ENCODE measurements at places on chromosomes 3 and 15.

- no peak for DNase-seq
Observed at GRCh38 chr15:39510001-39510701, 70.7 kb upstream of the THBS1 start.

DNA sequence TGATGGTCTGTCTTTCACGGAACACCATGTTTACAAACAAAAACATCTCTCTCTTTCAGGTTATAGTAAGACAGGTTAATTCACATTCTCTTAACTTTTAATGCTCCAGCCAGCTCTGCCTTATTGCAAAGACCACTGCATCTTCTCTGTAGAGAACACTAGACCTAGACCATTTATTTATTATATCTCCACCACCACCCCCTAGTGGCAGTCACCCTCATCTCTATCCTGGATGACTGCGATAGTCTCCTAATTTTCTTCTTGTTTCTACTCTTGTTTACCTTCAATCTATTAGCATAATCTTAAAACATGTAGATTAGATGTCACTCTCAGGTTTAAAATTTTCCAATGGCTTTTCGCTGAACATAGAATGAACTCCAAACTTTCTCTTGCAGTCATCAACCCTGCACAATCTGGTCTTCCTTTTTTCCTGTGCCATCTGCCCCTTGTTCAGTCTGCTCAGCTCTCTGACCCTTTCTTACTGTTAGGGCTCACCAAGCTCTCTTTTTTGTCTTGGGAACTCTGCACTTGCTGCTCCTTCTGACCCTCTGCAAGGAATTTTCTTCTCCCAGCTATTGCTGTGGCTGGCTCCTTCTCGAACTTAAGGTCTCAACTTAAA lies 155.6 kb downstream of the SQOR start:
- DNase-seq, result peak; percentile 32

GRCh38 chr15:100650685-100651084 lies 48.3 kb downstream of the ASB7 start:
- no peak for DNase-seq

DNA sequence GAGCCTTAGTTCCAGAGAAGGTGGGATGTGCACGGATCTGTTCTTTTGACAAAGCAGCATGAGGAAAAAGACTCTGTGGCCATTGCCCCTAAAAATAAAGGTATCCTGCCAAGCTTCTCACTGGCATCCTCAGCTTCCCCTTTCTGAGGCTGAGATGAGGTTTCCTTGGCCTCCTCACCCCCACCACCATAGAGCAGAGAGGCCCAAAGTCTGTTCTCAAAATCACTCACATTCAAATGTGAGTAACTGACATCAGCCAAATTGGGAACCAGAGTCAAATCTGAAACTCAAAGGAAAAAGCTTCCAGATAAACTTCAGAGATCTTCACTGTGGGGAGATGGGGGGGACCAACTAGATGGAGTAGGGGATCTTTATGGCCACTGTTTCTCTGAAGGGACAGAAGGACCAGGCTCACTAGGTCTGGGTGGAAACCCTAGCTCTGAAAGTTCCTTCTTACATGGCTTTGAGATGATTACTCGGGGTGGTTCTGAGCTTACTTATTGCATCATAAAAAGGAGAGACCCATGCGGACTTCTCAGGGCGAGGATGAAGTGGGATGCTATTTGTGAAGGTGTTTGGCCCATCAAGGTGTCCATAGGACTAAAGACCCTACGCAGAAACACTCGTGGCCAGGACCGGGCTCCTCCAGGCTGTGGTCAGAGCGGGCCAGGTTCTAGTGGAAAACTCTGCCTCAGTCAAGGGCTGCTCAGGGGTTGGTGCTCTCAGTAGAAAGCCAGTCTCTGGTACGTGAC lies 61.5 kb upstream of the MEF2A start:
- DNase-seq, result peak; percentile 68

GRCh38 chr15:57734860-57735259 lies 28.3 kb downstream of the POLR2M start:
- DNase-seq, result no peak

DNA sequence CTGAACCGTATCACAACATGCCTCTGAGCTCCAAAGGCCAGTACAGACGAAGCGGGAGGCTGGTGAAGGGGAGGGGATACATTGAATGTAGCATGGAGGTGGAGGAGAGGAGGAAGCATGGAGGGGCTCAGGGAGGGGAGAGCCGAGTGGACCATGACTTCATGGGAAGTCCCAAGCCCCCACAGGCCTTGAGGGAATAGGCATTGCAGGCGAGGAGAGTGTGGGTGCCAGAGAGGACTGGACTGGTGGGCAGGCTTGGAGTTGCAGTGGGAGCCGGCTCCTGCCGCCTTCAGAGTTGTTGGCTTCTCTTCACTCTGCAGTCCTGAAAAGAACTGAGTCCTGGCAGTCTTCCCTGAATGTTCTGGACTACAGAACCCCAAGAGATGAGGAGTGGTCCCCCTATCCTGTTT lies 3.3 kb upstream of the RNU6-1 start:
- no peak for DNase-seq

GRCh38 chr3:30779686-30780287 lies 114.7 kb downstream of the GADL1 start:
- peak; percentile 33 for DNase-seq

DNA sequence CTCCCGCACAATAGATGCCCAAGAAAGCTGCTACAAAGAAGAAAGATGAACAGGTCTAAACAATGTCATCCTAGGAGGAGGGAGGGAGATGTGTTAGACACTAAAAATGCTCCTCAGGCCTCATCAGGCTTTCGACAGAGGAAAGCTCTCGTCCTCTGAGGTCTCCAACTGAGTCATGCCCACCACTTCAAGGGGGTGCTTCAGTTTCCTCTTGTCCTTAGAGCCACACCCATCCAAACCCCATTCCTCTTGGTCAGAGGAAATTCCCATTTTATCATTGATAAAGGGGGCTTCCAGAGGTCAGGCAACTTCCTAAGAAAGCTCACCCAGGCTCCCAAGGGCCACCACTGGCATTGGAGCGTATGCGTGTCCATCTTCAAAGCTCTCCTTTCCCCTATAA lies 50.1 kb downstream of the HEG1 start:
- DNase-seq, result peak; percentile 26

GRCh38 chr15:38168467-38169070 lies 84.1 kb upstream of the SPRED1 start:
- no peak for DNase-seq

DNA sequence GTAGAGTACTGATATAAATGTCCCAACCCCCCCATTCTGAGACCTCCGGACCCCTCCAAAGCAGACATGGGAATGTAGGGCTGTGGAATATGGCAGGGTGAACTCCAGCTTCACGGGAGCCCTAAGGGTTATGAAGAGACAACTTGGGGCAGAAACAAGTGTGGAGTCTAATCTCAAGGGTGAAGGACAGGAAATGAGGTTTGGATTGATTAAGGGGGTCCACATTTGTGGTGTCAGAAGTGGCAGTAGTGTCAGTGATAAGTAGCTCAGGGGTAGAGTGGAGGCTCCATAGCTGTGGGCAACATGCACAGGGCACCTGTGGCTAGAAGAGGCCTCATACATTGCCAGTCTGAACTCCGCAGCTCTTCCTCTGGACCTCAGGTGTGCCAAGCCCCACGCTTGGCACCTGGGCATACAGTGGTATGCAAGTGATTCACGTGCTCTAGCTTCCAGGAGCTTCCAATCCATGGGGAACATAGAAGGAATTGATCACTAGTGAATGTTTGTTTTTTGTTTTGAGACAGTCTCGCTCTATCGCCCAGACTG lies 4.1 kb upstream of the P4HTM start:
- no peak for DNase-seq

GRCh38 chr3:63450023-63450422 lies 171.9 kb downstream of the SYNPR start:
- no peak for DNase-seq

DNA sequence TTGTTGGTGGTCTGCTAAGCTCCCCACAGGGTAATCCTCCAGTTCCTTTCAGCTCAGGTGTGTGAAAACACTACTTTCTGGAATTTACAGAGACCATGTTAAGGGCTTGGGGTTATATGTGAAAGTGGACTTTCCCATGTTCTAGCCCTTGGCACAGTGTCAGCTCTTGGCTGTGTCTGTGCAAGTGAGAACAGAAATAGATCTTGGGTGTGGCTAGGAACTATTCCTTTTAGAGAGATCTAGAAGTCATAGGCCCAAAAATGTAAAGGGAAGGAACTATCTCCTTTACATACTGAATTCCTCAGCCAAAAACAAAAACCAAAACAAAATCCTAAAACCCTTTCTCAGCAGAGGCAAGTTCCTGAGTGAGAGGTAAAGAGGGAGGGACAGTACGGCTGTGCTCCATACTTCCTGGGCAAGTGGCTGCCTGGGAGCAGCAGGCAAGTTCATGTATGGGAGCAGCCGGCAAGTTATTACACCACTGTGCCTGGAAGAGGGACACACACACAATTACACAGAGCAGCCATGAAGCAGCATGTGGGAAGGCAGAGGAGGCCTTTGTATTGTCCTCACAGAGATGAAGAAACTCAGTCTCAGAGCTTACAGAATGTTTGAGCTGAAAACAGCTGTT lies 19.9 kb upstream of the C3orf62 start:
- peak; percentile 32 for DNase-seq

GRCh38 chr15:99143655-99144610 lies 39.1 kb downstream of the SYNM start:
- no peak for DNase-seq

- DNase-seq, result peak; percentile 59
Observed at GRCh38 chr15:88648357-88649214, 9.8 kb downstream of the ISG20 start.

DNA sequence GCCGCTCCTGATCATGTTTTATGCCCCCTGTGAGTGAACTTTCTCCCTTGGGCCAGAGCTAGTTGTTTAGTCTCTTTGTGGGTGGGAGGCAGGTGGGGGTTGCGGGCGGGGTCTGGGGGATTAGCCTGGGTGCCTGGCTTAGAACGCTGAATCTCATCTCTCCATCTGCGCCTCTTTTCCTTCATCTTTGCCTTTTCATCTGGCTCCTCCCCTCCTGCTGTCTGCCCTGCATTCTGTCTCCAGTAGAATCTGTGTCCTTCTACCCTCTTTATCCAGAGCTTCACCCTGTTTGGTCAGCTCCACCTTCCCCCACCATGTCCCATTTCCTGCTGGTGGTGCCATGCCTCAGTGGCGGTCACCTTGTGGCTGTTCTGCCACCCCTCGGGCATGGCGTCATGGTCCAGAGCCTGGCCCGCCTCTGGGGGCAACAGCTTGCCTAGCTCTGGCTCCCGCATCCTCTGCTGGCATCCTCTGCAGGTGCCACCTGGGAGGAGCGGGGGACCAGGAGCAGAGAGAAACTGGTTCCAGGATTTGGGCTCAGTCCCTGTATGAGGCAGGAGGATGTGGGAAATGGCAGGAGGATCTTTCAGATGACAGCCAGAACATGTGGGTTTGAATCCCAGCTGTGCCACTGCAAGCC lies 44.3 kb downstream of the PDIA5 start:
- no peak for DNase-seq

- DNase-seq, result no peak
Observed at GRCh38 chr3:154227531-154227930, 96.8 kb downstream of the DHX36 start.

DNA sequence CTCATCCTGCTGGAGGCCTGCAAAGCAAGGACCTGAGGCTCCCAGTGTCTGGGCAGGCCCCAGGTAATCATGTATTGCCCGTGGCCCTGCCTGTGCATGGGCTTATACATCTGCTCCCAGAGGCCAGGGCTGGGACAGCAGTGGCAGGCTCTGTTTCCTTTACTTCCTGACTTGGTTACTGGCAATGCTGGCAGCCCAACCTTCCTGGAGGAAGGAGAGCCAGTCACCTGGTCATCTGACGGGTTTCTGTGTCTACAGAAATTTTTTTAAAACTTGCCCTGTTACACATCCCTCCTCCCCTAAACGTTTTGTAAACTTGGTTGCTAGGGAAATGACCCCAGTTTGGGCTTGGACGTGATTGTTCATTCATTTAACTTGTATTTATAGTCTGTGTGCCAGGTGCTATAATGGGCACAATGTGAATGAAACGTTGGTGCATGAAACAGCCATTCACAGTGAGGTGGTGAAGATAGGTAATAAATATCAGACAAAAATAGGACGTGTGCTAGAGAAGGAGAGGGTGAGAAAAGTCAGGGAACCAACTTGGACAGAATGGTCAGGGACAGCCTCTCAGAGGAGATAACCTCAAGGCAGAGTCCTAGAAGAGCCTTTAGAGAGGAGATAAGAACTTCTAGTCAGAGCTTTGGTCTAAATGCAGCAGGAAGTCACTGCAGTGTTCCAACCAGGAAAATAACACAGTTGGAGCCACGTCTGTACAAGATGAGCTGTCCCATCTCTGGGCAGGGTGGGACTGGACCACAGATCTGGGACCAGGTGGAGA lies 14.1 kb downstream of the TEX264 start:
- no peak for DNase-seq

DNA sequence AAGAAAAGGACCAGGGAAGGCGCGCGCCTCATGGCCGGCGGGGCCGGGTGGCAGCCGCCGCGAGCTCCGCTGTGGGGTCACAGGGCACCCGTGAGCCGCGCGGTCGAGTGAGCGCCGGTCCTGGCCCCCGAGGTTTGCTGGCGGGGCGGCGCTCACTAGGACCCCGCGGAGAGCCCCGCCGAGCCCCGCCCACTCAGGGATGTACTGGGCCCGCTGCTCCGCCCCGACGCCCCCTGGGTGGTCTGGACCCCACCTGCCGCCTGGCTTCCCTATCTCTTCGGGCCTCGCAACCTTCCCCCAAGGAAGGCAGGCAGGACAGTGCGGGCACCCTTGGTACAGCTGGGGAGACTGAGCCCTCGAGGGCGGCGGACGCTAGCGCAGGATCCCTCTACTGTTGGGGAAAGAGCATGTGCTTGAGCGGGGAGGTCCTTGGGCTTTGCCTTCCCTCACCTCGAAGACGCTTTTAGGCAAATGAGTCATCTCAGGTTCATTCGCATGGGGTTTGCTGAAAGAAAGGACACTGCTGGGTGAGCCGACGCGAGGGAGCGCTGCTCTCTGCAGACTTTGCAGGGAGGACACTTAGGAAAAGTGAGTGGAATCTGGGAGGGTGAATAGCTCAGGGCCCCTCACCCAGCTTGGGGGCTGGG lies at the start of gene CHRNB4:
Gene CHRNB4, minus strand, starts transcription at position 109 of the 647 bp plus-strand sequence. Its CDS starts 77 bp downstream, at position 32.
- DNase-seq, result no peak

- DNase-seq, result peak; percentile 32
Observed at GRCh38 chr3:115671761-115672455, 48.6 kb downstream of the GAP43 start.

GRCh38 chr3:13491206-13491974 lies 11.3 kb downstream of the HDAC11 start:
- no peak for DNase-seq

DNA sequence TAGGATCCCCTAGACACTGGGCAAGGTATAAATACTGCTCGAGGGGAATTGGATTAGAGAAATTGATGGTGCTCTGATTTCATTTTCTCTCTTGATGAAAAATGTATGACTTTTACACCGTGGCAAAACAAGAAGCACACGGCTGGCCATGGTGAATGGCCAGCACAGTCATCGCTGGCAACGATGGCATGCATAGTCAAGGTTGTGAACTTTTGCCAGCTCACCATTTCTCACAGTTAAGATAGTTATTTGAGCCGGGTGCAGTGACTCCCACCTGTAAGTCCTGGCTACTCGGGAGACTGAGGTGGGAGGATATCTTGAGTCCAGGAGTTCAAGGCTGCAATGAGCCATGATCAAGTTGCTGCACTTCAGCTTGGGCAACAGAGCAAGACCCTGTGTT lies 95.4 kb downstream of the HMG20A start:
- no peak for DNase-seq
